ENCODE measurements at places on chromosomes 5 and 9.

GRCh38 chr9:115989831-115990230, 163.8 kb upstream of the PAPPA start:
- no peak overlapping the region for H3K27ac ChIP-seq
- H3K27me3 ChIP-seq = no peaks in the 10 kb centered on the region
- no peaks in the 10 kb centered on the region for H3K4me1 ChIP-seq
- H3K4me3 ChIP-seq = no peak overlapping the region
- no peaks in the 10 kb centered on the region for H3K36me3 ChIP-seq

- no peaks in the 10 kb centered on the region for H3K27me3 ChIP-seq
- no peak overlapping the region for H3K27ac ChIP-seq
- H3K36me3 ChIP-seq = peaks cover 2% of the 10 kb centered on the region
- H3K4me1 ChIP-seq = peaks cover 55% of the 10 kb centered on the region
These were observed 16.7 kb upstream of the SLC25A51 start for GRCh38 chr9:37920471-37921167.

- peaks cover 40% of the 10 kb centered on the region for H3K36me3 ChIP-seq
- peaks cover 11% of the 10 kb centered on the region for H3K4me1 ChIP-seq
- H3K27ac ChIP-seq = peak overlapping the region; percentile 88
- H3K4me3 ChIP-seq = no peak overlapping the region
These were observed 31.6 kb downstream of the CD180 start for GRCh38 chr5:67164856-67165525.

DNA sequence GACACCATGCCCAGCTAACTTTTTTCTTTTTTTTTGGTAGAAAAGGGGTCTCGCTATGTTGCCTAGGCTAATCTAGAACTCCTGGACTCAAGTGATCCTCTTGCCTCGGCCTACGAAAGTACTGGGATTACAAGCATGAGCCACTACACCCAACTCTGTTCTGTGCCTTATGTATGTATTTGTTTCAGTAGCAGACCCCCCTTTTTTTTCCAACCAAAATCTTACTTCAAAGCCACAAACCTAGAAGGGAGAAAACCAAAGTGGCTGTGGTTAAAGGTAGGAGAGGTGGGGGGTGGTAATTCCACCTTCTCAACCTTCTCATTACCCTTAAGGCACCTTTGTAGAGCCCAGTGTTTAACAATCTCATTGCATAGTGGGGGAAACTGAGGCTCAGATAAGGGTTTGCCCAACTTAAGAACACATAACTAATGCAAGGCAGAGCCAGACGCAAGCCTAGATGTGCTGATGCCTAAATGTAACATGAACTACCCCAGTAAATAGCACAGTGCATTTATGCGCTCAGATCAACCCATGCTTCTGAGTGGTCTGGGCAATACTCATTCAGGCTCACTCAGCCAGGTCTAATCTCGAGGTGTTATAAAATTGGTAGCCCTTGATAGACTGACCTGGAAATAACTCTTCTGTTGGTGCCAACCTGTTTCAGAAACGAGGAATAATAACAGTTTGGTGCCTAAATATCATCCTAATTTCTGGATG, 33.0 kb downstream of the ITK start:
- H3K27me3 ChIP-seq = no peaks in the 10 kb centered on the region
- H3K27ac ChIP-seq = no peak overlapping the region
- no peak for DNase-seq
- H3K36me3 ChIP-seq = no peaks in the 10 kb centered on the region
- H3K4me3 ChIP-seq = no peak overlapping the region

DNA sequence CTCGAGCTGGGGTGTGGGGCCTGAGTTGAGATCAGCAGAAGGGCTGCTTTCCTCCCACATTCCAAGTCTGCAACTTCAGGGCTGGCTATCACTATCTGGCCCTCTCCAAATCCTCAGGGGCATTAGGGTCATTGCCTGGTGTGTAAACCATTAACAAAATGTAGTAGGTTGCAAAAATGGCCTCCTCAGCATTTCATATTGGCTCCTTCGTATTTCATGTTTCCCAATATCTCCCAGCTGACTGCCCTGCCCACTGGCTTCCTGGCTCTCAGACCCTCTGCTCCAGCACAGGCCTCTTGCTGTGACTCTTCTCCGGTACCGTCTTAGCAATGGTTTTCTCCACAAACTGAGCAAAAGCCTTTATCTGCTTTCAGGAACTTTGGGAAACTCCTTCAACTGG, 113.8 kb downstream of the GADD45G start:
- H3K27me3 ChIP-seq = no peaks in the 10 kb centered on the region
- no peak for DNase-seq
- H3K36me3 ChIP-seq = no peaks in the 10 kb centered on the region
- H3K4me3 ChIP-seq = no peak overlapping the region
- H3K27ac ChIP-seq = no peak overlapping the region
- peaks cover 2% of the 10 kb centered on the region for H3K4me1 ChIP-seq

GRCh38 chr5:143717400-143717799, 94.6 kb upstream of the HMHB1 start:
- DNase-seq = no peak
- no peaks in the 10 kb centered on the region for H3K27me3 ChIP-seq

- no peak overlapping the region for H3K4me3 ChIP-seq
- H3K4me1 ChIP-seq = no peaks in the 10 kb centered on the region
These were observed 21.0 kb downstream of the APC start for GRCh38 chr5:112758676-112759075.

DNA sequence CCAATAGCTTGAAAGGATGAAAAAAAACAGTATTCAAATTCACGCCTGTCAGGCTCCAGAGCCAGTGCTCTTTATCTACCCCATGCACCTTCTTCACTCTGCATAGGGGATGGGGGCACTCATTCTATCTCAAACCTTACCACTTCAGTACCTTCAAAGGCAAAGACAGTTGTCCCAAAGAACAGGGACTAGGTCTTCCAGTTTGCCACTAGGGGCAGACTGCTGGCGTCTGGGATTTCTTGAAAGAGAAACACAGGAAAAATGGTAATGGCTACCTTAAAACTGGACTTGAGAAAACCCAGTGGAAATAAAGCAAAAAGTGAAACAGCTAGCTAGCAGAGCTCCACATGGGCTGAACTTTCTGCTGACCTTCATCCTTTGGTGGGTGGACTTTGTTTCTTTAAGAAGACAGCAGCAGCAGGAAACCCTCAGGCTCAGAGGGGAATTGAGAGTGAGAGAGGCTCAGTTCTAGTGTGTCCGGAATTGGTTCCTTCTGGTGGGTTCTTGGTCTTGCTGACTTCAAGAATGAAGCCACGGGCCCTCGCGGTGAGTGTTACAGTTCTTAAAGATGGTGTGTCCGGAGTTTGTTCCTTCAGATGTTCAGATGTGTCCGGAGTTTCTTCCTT, 41.0 kb upstream of the SLC36A1 start:
- DNase-seq = no peak
- H3K27ac ChIP-seq = no peak overlapping the region
- peaks cover 3% of the 10 kb centered on the region for H3K27me3 ChIP-seq
- H3K4me3 ChIP-seq = no peak overlapping the region
- no peaks in the 10 kb centered on the region for H3K4me1 ChIP-seq
- no peaks in the 10 kb centered on the region for H3K36me3 ChIP-seq

GRCh38 chr9:133564451-133565116, 30.1 kb downstream of the ADAMTSL2 start:
- H3K4me3 ChIP-seq = no peak overlapping the region
- no peak overlapping the region for H3K27ac ChIP-seq
- H3K36me3 ChIP-seq = no peaks in the 10 kb centered on the region
- DNase-seq = peak; percentile 38

GRCh38 chr9:74281674-74282073, 215.5 kb upstream of the RORB start:
- DNase-seq = no peak
- no peaks in the 10 kb centered on the region for H3K27me3 ChIP-seq
- H3K27ac ChIP-seq = no peak overlapping the region
- H3K36me3 ChIP-seq = no peaks in the 10 kb centered on the region
- no peak overlapping the region for H3K4me3 ChIP-seq

- peak; percentile 64 for DNase-seq
- peak overlapping the region; percentile 87 for H3K4me3 ChIP-seq
- H3K27ac ChIP-seq = peak overlapping the region; percentile 94
- peaks cover 4% of the 10 kb centered on the region for H3K4me1 ChIP-seq
These were observed 763 bp downstream of the TJP2 start for GRCh38 chr9:69174616-69175463.

DNA sequence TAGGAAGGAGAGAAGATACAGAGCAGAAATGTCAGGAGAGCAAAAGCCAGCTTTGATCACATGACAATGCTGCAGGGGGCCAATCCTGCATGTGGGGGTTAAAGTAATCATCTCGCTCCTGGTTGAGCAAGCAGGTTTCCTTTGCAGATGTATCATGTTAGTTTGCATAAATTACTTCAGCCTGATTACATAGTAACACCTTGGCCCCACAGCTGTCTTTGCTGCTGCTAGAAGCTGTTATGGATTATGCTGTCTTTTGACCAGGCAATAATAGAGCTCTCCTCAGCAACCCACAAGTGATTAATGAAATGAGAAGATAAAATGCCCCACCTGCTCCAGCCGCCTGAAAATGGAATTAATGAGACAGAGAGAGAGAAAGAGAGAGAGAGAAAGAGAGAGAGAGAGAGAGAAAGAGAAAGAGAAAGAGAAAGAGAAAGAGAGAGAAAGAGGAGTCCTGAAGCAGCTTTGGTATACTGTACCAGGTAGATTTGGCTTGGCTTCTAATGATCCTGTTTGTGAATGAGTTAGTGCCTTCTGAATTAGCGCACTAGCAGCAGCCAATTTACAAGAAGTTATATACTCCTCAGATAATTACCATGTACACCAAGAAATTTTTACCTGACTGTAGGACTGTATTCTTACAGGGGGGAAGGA, 174.3 kb upstream of the RORB start:
- no peaks in the 10 kb centered on the region for H3K4me1 ChIP-seq
- no peak for DNase-seq
- H3K27ac ChIP-seq = no peak overlapping the region
- no peaks in the 10 kb centered on the region for H3K36me3 ChIP-seq

GRCh38 chr5:150352244-150353031, 5.1 kb upstream of the TCOF1 start:
- H3K36me3 ChIP-seq = no peaks in the 10 kb centered on the region
- H3K4me1 ChIP-seq = peaks cover 15% of the 10 kb centered on the region
- H3K4me3 ChIP-seq = no peak overlapping the region
- H3K27ac ChIP-seq = no peak overlapping the region
- no peak for DNase-seq
- no peaks in the 10 kb centered on the region for H3K27me3 ChIP-seq

DNA sequence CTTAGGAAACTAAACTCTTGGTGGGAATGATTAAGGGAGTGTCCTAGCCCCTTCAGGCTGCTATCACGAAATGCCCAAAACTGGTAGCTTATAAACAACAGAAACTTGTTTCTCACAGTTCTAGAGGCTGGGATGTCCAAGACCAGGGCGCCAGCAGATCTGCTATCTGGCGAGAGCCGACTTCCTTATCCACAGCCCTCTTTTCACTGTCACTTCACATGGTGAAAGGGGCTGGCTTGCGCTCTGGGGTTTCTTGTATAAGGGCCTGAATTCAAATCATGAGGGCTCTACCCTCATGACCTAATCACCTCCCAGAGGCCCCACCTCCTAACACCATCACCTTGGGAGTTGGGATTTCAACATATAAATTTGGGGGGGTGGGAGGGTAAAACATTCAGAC, 49.1 kb downstream of the IPPK start:
- no peaks in the 10 kb centered on the region for H3K27me3 ChIP-seq
- peak; percentile 62 for DNase-seq
- H3K4me1 ChIP-seq = peaks cover 4% of the 10 kb centered on the region
- H3K4me3 ChIP-seq = no peak overlapping the region

Measured in lung (tissue), 17 donors.